ENCODE measurements at places on chromosomes 12 and 14.

- no peak for DNase-seq
These were observed 43.7 kb upstream of the TMED10 start for GRCh38 chr14:75220156-75220555.

DNA sequence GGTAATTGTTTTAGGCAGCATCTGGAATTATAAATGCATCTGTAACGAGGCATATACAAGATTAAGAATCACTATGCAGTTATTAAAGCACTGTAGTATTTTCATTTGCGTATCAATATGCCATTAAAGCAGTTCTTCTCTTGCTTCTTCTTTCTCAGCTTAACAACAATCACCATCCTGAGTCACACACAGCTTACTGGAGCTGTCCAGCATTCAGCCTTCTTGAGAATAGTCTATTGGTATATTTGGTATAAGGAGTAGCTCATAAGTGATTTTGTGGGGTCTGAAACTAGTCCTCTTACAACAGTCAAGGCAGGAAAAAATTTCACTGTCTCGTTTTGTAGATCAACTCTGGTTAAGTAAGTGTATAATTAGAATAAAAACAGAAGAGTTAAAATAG, 523.0 kb upstream of the FOXG1 start:
- DNase-seq, result no peak

DNA sequence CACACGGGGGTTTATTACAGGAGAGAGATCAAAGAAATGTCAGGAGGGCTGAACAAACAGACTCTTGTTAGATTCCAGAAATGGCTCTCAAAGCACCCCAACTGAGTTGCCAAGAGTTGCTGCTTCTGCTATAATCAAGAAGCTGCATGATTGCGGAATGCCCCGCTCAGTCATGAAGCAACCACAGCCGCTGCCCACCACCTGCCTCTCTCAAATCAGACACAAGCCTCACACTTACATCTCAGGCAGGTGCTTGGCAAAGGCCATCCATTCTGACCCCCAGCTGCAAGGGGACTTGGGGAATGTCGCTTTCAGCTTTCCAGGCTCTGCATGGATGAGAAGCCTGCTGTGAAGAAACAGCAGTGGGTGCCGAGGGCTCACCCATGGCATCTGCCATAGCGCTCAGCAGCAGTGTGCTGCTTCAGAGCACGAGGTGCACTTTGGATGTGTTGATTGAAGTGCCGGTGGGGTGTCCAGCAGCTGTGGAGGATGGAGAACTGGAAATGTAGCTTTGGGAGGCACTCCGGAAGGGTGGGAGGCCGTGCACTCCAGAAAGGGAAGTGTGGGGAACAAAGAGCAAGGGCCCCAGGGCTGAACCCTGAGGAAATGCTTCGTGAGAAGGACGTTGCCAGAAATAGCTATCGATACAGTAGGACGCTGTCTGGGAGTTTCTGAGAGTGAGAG, 37.7 kb downstream of the LRRC74A start:
- DNase-seq, result no peak

DNA sequence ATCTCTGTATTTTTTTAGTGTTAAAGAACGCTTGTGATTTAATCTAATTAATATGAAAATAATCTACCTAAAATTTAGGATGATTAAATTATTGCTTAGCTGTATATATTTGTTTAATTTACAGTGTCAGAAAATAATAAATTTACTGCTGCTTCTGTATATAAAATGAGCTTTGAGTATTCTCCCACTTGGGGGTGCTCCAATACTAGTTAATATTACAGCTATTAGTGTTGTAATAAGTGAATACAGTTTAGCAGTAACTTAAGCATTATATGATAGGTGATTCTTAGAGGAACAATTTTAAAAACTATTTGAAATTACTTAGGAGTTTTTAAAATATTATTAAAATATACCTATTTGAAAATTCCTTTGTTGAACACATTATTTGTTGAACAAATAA, 62.2 kb downstream of the PAPOLA start:
- DNase-seq, result no peak

Measured in C1 segment of cervical spinal cord (tissue), 14 donors.